ENCODE measurements at places on chromosomes 7 and 10.

GRCh38 chr10:122050811-122051210 lies 61.8 kb downstream of the TACC2 start:
- DNase-seq, result no peak

DNA sequence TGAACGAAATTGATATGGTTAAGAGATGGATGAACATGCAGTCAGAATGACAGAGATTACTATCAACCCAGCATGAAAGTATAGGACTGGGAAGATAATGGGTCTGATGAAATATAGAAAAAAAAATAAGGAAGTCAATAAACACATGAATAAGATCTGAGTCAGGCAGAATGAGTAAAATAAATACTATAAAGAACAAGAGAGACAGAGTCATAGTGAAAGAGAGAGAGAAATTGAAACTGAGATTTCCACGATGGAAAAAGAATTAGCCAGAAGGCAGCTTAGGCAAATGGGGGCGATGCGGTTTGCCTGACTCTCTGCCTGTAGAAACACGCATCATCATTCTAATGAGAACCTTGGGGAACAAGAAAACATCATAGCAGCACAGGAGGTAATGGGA lies 26.6 kb downstream of the SEMA3D start:
- no peak for DNase-seq

GRCh38 chr7:152336754-152337368 lies 98.9 kb downstream of the KMT2C start:
- no peak for DNase-seq

DNA sequence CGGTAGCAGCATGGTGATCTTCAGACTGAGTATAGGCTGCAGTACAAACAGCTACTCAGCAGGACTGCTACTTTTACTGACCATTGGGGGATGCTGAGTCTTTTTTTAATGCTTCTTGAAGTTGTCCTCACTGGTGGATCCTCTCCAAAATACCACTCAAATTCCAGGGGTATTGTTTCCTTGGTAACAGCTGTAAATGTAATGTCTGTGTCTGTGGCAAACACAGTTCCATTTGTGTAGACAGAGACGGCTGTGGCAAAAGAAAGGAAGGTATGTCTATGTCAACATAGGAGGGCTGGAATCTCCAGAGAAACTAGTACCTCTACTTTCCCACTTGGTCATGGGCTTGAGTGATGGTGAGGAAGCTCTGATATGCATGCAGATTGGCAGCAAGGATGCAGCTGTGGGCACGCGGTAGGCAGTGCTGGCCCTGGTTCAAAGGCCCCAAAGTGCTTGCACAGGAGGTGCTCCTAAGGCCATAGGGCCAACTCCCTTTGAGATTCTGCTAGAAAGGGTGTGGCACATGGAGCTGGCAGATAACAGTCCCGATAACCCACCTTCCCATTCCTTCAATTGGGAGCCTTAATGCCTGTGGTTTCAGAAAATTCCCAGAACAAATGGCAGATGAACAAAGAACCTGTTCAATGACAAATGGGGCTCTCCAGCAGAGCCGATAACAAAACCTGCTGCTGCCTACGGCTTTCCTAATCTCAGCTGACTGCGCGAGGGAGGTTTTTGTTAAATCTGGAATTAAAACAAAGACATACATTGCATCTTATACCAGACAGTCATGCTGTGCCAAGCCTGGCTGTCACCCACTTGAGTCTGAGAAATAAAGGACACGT lies 43.0 kb downstream of the PKD1L1 start:
- DNase-seq, result no peak

DNA sequence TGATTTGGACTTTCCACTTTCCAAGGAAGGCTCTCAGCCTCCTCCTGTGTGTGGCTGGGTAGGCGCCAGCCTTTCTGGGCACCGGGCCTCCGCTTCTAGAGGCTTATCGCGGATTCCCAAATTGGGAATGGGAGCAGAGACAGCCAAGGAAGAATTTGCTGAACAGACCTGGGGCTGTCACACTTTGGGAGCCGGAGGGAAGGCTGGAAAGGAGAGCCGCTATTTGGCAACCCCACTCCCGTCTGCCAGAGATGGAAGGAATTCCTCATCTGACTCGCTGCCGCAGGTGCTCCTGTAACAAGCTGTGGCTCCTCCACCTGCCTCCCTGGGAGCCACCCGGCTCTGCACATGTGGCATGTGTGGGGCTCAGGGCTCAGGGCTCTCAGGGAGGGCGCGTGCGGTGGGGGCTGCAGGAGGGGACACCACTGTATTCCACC lies 50.8 kb upstream of the ECHDC3 start:
- no peak for DNase-seq

GRCh38 chr7:141325275-141325674 lies 225.9 kb upstream of the AGK start:
- DNase-seq, result no peak

- DNase-seq, result no peak
Measured at GRCh38 chr7:129343099-129343700, 91.0 kb upstream of the STRIP2 start.

DNA sequence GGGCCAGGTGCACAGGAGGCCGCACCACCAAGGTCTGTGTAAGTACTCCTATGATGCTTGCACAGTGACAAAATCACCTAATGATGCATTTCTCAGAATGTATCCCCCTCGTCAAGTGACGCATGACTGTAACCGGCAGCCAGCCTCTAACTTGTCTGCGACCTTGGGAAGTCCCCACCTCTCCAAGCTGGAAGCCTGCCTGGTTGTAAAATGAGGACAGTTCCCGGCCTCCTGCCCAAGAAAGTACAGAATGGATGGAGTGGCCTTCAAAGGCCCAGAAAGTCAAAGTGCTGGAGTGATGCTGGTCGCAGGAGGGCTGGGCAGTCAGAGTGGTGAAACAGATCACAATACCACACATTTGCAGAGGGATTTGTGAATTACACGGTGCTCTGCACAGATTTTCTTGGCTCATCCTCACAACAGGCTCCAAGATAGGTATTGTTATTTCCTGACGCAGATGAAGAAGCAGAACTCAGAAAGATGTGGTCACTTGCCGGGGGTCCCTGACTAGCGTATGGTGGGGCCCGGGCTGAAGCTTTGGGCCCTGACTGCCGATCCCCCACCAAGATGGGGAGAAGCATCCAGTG lies 22.8 kb downstream of the SPOCK2 start:
- no peak for DNase-seq

DNA sequence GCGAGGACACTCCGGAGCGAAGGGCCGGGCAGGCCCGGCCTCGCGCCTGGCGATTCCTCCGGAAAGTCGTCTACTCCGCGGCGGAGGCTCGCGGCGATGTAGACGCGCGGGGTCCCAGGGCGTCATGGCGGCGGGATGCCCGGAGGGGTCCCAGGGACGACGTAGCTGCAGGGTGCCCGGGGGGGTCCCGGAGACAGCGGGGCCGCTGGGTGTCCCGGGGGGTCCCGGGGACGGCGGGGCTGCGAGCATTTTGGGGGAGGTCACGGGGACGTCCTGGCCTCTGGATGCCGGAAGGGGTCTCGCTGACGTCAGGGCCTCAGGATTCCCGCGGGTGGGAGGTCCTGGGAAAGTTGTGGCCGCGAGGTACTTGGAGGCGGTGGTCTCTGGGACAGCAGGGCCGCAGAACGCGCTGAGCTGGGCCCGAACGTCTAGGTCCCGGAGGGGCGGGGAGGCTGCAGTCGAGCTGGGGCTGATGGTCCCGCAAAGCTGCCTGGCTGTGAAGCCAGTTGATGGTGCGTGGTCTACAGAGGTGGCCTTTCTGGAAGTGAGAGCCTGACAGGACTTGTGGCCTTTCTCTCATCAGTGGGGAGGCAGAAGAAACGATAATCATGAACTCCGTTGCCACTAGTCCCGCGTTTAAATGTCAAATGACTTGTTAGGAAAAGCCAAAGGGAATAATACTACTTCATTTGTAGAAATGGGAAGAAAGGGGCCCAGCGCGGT lies 637 bp downstream of the HSPA14 start:
- DNase-seq, result peak; percentile 4

- no peak for DNase-seq
Measured at GRCh38 chr10:6607778-6608177, 27.7 kb upstream of the PRKCQ start.

GRCh38 chr7:155702616-155703015 lies 58.2 kb downstream of the RBM33 start:
- no peak for DNase-seq

DNA sequence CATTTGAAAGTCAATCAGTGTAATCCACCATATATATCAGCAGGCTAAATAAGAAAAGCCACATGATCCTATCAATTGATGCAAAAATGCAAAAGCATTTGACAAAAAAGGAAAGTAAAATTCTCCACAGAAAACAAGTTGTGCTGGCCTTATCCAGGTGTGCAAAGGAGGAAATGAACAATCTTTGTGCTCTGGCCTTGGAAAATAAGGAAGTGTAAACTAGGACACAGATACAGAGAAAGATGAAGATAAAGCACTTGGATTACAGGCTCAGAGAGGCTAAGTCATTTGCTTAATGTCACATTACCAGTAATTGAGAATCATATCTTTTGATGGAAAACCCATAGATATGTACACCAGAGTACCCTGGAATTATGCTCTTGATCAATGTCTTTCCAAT lies 54.5 kb downstream of the CXCL12 start:
- DNase-seq, result no peak

GRCh38 chr10:52597189-52597863 lies 175.3 kb downstream of the MBL2 start:
- no peak for DNase-seq

DNA sequence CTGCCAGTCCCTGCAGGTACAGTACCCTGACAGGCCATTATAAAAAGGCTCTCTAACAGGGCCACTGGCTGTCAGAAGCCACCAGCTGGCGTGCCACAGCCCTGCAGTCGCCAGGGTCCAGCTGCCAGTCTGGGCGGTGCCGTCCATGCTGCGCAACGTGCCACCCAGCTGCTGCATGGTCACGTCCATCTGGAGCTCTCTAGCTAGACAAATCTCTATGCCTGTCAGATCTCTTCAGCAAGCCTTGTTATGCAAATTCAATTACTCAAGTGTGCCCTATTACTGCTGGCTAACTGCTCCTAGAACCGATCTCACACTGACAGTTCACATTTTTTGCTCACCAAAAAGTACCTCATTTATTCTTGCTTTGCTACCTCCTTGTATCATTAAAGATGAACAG lies 75.9 kb downstream of the HIBADH start:
- no peak for DNase-seq

GRCh38 chr7:4951903-4952636 lies 6.9 kb downstream of the MMD2 start:
- DNase-seq, result no peak

DNA sequence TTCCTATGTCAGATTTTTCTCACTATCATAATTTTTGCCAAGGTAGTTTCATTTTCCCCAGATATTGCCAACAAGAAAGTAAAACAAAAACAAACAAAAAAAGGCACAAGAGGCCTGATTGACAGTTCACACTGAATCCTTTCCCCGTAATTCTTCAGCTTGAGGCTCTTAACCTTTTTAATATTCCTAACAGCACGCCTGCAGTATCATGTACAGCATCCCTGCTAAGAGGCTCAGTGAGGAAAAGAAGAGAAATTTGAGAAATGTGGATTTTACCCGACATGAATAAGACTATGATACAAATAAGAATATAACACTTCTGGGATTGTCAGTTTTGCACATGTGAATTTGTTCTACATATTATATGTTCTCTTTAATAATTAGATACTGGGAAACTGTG lies 182.4 kb upstream of the CDK1 start:
- no peak for DNase-seq

GRCh38 chr7:5183155-5183554 lies 6.9 kb upstream of the WIPI2 start:
- DNase-seq, result no peak

DNA sequence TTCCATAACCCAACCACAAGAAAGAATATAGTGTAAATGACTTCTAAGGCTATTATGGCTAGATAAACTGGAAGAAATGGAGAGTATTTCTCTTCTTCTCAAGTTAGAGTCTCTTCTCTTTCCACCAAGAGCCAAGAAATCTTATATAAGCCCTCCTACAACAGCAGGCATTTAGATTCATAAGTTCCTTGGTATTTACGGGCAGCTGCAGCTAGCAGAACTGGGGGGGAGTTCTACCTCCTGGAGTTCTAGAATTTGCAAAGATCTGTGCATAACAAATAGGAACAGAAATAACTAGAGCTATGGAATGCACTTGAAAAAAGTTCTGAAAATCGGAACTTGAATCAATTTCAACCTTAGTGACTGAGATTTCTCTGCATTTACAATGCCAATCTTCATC lies 715.2 kb upstream of the GRM3 start:
- no peak for DNase-seq

GRCh38 chr10:34514290-34514689 lies 300.8 kb downstream of the PARD3 start:
- DNase-seq, result no peak

DNA sequence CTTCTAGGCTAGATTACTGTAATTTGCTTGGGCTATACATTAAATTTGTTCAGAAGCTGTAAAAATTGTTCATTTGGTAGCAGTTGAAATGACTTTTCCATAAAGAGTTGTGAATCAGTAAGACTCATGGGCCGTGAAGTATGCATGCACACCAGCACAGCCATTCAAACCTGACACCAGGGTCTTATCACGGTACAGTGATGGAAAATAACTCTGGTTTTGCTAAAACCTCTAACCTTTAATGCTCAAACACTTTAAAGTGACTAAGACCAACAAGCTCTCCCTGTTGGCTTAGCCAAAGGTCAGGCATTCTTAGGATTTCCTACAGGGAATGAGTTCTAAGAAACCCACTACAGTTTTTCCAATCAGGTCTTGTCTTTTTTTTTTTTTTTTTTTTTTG lies 11.5 kb downstream of the ARL3 start:
- DNase-seq, result no peak

DNA sequence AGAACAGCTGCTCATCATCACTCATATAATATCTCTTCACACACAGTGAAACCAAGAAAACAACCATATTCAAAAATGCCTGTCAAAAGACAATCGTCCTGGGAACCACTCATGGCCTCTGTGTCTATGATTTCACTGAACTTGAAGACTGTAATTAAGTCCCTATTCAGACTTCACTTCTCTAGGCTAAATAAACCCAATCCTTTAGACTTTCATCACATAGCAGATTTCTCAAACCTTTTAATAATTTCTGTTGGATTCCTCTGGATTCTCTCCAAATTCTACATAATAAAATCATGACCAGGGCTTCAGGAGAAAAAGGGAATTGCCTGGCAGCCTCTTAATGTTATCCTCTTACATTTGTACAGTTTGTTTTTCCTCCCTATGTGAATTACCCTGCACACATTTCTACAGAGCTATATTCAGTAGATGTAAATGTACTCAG lies 201.1 kb downstream of the LRRN3 start:
- DNase-seq, result no peak

DNA sequence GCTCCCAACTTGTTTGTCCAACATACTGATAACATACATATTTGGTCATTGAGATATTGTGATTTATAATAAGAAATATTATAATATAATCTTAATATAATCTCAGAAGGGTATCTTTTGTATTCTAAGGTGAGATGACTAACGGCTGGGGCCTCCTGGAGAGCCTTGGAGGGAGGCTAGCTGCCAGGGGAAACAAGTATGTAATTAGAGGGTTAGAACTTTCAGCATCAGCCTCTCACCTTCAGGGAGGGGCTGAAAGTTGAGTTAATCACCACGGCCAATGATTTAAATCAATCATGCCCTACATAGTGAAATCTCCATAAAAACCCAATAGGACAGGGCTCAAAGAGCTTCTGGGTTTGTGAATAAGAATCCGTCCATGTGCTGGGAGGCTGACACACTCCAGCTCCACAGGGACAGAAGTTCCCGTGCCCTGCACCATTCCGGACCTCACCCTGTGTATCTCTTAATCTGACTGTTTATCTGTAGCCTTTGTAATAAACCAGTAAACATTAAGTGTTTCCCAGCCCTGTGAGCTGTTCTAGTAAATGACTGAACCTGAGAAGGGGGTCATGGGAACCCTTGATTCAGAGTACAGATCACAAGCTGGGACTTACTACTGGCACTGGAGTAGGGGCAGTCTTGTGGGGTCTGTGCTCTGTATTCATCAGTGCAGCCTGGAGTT lies 86.3 kb upstream of the STEAP1B start:
- no peak for DNase-seq

GRCh38 chr10:68146133-68146532 lies 36.8 kb downstream of the MYPN start:
- no peak for DNase-seq
